Activated T-helper 2 cell treated with anti-CD3 and anti-CD28 coated beads, Interferon-gamma antibody, Interleukin-2, Interleukin-4, amounts not matched to agents 10 μg/mL and 5 μg/mL and 100 μg/mL, durations not matched to agents 14 hours and 24 hours and 36 hours (primary cell): ENCODE measurements at places on chromosomes 11 and 22.

- DNase-seq = no peak
Measured at GRCh38 chr11:92939305-92939704, 30.1 kb upstream of the MTNR1B start.

GRCh38 chr11:26930518-26931247 is 63.2 kb upstream of the FIBIN start:
- DNase-seq = no peak

- no peak for DNase-seq
Measured at GRCh38 chr11:17477361-17477760, 716 bp upstream of the ABCC8 start.

DNA sequence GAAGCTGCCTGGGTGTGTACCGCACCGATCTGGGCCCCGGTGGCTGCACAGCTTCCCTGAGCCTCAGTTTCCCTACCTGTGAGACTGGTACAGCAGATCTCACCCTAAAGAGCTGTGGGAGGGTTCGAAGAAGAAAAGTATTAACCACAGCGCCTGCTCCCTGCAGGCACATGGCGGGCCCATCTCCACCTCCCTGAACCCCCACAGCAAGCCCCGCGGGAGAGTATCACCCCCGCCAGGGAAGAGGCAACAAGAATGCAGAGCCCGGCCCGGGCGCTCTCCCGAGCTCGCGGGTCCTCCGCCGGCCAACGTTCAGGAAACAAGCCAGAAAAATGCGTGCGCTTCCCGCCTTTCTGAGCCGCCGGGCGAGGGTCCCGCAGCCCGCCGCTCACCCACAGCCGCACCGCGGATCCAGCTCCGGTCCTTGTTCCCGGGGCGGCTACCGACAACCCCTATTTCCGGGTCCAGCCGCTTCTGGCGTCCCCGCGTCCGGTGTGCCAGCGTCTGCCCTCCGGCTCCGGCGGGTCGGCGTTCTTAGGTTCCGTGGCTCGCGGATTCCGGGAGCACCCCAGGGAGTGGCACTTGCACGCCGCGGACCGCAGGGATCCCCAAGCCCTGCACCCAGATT is at the start of gene TOP3B:
TOP3B (minus strand) TSS at position 450 of the 628 bp plus-strand sequence. CDS start 7,078 bp downstream, outside the sequence.
- DNase-seq = peak; percentile 79

- no peak for DNase-seq
Measured at GRCh38 chr22:46731246-46732040, 6.6 kb downstream of the CERK start.

DNA sequence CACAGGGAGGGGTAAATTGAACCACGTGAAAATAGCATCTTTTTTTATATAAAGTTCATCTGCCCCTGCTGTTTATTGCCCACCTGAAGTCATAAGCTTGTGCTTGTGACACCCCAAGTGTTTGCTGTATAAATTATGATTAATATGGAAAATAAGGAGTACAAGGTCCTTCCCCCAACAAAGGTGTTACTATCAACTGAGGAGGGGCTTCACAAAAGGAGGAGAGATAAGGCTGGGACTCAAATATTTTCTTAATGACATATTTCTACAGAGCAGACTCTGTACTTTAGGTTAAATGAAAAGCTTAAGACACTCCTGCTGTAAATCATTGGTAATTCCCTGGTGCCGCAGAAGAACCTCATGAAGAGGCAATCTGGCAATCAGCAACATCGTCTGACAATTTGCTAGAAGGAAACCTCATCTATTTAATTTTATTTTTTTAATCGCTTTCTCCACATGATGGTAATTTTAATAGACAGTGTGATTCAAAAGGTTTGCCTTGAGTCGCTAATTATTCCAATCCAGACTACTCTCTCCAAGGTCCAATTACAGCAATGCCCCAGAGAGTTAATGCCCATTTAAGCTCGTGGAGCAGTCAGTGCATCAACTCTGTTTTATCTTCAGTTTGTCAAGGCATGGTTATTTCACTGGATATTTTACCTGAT is 1432.4 kb downstream of the FAM181B start:
- DNase-seq = no peak

- DNase-seq = no peak
Measured at GRCh38 chr22:29205594-29206371, at the start of gene EMID1. Gene EMID1, plus strand, starts transcription at chr22:29205896. Its CDS starts 143 bp downstream, at chr22:29206039.

DNA sequence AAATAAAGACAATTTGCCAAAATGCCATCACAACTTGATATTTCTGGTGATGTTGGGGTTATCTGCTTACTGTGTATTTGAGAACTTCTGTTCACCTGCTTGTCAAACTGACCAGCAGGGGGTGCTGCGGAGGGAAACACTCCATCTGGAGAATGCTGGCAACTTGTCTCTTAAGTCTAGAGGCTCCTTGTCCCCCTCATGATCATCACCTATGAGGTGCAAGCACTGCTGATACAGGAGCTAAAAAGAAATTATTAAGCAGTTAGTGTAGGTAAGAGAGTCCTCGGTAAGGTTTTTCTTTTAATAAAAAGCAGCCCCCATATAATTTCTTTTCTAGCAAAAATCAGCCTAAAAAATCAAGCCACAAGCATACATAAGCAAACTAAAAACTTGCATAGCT is 32.7 kb upstream of the GLYATL1B start:
- peak; percentile 54 for DNase-seq

GRCh38 chr11:95242091-95242844 is 11.3 kb upstream of the SESN3 start:
- DNase-seq = no peak

DNA sequence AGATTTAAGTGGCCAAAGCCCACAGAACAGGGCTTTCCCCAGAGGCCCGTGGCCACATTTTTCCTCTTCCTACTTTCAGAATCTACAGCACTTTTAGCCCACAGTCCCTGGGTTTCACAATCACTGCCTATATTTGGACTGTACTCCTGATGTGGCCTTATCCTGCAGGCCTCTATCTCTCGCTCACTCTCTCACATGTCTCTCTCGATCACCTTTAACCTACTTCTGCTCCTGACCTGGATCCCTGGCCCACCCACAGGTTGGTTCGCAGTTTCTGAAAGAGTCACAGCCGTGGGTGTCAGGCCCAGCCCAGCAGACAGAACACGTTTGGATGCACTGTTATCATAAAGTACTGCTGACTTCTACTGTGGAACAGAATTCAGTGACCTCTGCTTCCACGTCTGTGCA is 55.5 kb downstream of the LARGE1 start:
- DNase-seq = no peak

GRCh38 chr11:107691000-107691750 is 20.7 kb downstream of the SLN start:
- no peak for DNase-seq

GRCh38 chr22:36201630-36202319 is at the start of gene APOL4:
Gene APOL4, minus strand, starts transcription at chr22:36201809. Its CDS starts 75 bp downstream, at chr22:36201734.
- DNase-seq = no peak
